ENCODE measurements at places on chromosomes 6 and 20.

GRCh38 chr20:44621325-44621724, 30.2 kb downstream of the ADA start:
- no peak for DNase-seq

GRCh38 chr6:25103603-25104002, 167.8 kb upstream of the RIPOR2 start:
- DNase-seq, result no peak

- peak; percentile 68 for DNase-seq
Observed at GRCh38 chr6:116010790-116011401, 49.8 kb downstream of the FRK start.

DNA sequence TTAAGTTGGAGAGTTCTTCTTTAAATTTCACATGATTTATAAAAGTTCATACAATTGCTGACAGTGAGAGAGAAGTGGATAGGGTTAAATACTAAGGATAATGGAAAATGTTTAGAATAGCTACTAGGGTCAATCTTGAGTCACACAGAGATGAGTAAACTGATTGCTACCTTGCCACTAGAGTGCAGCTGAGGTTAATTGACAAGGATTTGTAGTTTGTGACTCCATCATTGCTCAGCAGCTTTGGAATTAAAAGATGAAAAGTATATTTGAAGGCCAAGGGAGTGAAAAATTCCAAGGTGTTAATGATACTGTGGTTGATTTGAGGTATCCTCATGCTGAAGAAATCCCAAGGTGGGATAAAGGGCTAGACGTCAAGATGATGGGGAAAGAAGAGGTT, 524.0 kb downstream of the UTRN start:
- DNase-seq, result peak; percentile 26

DNA sequence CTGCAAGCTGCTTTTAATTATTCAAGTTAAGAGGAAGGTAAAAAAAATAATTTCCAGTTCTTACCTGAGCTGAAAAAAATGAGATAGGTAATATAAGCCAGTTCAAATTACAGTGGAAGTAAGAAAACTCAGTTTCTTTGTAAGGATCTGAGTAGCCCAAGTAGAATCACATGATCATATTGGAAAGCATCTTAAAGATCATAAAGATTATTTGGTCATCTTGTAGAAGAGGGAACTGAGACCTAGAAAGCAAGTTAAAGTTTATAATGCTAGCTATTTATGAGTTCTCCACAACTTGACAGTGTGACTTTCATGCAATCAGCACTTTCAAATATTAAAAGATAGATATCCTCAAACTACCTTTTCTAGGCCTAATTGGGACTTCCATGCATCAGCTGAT, 80.5 kb downstream of the FARS2 start:
- no peak for DNase-seq

All from fibroblast of skin of scalp (primary cell).